Mesothelial cell of epicardium (in vitro differentiated cells): ENCODE measurements at places on chromosomes 11 and 22. TPM values are rescaled to one million over a fixed set of nuclear protein-coding genes. Genes with fewer than 3 reads are reported as not detected.
A peak's percentile ranks its signal among the peaks of the same experiment; 100 is the strongest.

The MIOX gene
- total RNA-seq, result 0.34 to 0.66 TPM in 2 of 3 replicates, not detected in the other

DNA sequence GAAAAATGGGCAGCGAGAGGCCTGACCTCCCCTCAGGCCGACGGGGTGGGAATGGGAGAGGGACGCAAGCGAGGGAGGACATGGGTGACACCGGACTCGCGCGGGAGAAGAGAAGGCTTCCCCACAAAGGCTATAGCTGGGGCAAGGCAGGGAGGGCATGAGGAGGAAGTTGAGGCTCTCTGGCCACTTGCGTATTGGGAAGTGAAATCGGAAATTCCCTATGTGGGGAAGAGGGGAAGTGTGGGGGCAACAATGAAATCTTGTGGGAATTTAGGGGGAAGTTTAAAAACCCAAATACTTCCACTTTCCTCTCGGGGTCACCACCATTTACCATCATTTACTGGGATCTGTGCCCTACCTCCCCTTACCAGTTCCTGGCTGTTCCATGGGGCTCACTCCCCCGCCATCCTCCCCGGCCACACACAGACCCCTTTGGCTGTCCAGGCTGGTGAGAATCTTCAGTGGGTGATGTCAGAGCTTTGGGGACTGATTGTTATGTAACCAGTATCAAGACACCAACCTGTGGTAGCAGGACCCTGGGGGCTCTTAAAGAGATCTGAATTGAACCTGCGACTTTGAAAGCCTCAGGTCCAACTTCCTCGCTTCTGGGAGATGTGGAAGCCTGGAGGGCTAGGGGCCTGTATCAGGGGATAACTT is 951 bp upstream of the EHD1 start:
- no peaks in the 10 kb centered on the region for H3K36me3 ChIP-seq
- no peak for DNase-seq
- peaks cover 60% of the 10 kb centered on the region for H3K4me1 ChIP-seq
- peak overlapping the region; percentile 96 for H3K4me3 ChIP-seq

DNA sequence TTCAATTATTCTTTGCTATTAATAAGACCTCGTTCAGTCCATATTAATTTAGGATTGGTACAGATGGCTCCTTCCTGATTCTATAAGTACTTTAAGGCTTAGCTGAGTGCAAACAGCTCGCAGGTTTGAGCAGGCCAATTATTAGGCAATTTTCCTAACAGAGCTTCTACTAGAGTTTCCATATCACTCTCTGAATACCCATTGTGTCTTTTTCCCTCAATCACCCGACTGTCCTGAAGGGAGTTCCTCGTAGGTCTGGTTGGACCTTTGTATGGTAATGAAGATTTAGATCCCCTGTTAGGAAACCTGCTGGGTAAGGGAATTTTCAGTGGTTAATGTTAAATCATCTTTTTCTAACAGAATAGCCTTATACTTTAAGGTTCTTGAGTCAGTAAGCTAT is 61.1 kb downstream of the ARHGAP42 start:
- no peak overlapping the region for H3K4me3 ChIP-seq
- no peak for DNase-seq
- peaks cover 6% of the 10 kb centered on the region for H3K4me1 ChIP-seq
- no peak overlapping the region for H3K27ac ChIP-seq
- no peaks in the 10 kb centered on the region for H3K27me3 ChIP-seq

DNA sequence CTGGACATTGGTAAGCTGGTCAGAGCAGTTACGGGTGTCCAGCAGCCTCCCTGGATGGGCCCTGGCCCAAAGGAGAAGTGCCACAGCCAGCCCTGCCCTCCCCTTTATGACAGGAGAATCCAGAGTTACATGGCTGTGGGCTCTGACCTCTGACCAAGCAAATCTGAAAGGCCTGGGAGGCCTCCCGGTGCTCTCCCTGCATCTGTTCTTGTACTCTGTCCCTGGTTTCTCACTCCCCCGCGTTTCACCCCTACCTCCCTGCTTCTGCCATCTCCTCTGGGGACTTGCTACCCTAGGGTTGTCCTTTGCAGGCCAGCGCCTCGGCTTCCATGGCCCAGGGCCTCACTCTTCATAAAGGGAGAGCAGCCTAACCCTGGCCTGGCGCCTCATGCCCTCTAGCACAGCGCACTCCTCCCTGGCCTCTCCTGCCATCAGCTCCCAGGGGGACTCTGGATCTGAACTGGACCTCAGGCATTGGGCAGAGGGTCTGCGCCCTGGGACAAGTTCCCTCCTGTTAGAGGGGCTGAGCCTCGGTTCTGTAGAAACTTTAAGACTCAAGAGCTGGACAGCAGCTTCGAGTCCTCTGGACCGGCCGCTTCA is 10.7 kb downstream of the PICK1 start:
- no peaks in the 10 kb centered on the region for H3K27me3 ChIP-seq
- peaks cover 27% of the 10 kb centered on the region for H3K36me3 ChIP-seq
- H3K4me3 ChIP-seq, result no peak overlapping the region
- DNase-seq, result no peak
- no peak overlapping the region for H3K27ac ChIP-seq
- no peaks in the 10 kb centered on the region for H3K4me1 ChIP-seq

GRCh38 chr11:120105576-120105975 is 32.3 kb downstream of the TRIM29 start:
- no peak for DNase-seq
- H3K4me3 ChIP-seq, result no peak overlapping the region
- no peaks in the 10 kb centered on the region for H3K36me3 ChIP-seq
- peaks cover 29% of the 10 kb centered on the region for H3K4me1 ChIP-seq
- H3K27me3 ChIP-seq, result peaks cover 4% of the 10 kb centered on the region
